Fibroblast of the aortic adventitia (primary cell): ENCODE measurements at places on chromosomes 7 and 10.

- DNase-seq, result no peak
Observed at GRCh38 chr10:35723992-35724391, 81.9 kb upstream of the FZD8 start.

DNA sequence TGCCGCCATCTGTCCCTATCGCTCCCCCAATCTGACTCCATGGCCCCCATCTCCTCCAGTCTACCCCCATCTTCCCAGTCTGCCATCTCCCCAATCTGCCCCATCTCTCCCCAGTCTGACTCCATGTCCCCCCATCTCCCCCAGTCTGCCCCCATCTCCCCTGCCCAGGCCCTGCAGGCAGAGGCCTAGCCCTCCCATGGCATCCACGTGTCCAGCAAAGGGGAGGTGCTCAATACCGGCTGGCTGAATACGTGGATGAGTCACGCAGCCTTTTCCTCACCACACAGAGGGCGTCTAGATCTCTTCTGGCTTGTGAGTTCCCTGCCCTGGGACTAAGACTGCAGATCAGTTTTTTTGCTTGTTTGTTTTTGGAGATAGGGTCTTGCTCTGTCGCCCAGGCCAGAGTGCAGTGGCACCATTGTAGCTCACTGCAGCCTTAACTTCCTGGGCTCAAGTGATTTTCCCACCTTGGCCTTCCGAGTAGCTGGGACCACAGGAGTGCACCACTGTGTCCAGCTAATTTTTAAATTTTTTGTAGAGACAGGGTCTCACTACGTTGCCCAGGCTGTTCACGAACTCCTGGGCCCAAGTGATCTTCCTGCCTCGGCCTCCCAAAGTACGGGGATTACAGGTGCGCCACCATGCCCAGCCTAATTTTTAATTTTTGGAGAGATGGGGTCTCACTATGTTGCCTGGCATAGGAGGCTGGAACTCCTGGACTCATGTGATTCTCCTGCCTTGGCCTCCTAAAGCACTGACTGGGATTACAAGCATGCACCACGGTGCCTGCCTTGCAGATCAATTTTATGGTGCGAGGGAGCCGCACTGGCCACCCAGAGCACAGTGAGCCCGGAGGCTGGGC, 15.3 kb upstream of the GPR146 start:
- peak; percentile 92 for DNase-seq

DNA sequence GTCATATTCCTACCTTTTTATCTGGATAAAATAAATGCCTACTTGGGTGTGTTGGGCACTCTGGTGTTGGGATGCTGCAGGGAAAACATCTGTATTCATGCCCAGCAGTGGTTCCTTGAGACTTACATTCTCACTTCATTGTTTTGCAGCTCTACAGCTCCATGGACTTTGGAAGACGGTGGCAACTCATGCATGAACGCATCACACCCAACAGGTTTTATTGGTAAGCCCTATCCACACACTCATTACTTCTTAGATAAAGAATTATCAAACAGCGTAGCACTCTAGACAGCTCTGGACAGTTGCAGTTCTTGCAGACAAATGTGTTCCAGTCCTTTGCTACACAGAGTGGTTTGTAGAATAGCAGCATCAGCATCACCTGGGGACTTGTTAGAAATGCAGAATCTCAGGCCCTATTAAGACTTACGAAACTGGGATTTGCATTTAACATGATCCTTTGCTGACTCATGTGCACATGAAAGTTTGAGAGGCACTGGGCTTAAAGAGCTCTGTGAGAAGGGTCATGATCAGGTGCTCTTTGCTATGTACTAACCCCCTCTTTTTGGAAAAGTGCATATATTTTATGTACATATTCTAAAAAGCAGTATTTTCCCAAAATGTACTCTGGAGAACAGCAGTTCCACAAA, 401.9 kb downstream of the SORCS3 start:
- no peak for DNase-seq

DNA sequence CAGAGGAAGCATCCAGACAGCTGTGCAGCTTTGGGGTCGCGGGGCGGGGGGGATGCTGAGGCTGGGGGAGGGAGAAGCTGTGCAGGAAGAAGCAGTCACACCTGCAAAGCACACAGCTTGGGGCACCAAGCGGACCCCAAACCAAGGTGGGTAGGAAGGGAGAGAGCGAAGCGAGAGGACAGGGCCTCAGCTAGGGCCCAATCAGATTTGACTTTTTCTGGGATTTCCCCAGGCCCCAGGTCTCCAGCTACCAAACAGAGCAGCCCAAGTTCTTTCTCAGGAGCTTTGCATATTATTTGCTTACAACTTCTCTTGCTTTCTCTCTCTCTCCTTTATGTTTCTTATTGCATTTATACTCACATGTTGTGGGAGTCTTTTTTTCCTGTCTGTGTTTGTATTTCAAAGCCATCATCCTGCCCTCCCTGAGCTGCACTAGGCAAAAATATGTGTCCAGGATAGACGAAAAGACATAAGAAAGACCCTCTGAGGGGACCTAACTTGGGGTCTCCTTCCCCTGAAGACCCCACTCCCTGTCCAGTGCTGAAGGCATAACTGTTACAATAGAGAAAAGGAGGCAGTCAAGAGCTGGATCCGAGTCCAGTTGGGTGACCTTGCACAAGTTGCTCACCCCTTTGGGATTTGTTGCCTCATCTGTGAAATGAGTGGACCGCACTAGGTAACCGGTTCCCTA, 50.6 kb upstream of the SMNDC1 start:
- no peak for DNase-seq

DNA sequence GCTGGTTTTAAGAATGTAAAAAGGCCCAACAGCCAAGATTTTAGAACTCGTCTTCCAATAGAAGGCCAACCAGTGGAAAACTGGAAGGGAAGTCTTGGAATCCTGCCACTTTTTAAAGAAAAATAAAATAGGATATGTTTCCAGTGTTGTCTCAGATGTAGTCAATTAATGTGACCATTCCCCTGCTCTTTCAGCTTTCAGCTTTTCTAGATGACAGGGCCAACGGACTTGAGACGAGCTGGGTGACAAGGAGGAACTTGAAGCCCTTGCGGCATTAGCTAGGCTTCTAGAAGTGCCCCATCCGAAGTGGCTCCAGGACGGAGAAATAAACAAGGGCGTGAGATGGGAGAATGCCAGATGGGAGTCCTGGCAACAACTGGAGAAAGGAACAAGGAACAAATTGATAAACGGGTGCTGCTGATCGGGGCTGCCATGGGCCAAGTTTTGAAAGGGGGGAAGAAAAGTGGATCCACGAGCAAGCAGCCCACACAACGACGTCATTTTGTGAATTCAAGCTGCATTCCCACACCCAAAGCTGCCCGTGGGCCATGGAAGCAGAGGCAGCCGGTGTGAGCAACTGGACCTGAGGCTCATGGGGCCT, 42.3 kb downstream of the CTBP2 start:
- DNase-seq, result peak; percentile 74

DNA sequence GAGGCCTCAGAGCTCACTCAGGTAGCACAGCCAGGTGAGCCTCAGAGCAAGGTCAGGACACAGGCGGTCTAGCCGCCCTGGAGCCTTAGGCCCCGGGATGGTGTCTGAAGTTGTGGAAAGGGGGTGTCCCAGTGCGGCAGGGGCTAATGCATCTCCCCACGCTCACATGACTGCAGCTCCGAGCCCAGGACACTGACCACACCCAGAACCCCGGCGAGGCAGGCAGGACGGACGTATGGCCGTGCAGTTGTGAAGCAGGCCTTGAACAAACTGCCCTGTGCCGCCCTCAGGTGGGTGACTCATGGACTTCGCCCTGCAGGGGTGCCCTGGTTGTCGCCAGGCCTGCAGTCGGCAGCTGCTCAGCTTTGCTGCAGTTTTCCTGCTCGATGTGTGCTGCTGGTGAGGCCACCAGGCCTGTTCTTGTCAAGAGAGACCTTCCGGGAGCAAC, 5.0 kb upstream of the PRKAR1B start:
- DNase-seq, result no peak

DNA sequence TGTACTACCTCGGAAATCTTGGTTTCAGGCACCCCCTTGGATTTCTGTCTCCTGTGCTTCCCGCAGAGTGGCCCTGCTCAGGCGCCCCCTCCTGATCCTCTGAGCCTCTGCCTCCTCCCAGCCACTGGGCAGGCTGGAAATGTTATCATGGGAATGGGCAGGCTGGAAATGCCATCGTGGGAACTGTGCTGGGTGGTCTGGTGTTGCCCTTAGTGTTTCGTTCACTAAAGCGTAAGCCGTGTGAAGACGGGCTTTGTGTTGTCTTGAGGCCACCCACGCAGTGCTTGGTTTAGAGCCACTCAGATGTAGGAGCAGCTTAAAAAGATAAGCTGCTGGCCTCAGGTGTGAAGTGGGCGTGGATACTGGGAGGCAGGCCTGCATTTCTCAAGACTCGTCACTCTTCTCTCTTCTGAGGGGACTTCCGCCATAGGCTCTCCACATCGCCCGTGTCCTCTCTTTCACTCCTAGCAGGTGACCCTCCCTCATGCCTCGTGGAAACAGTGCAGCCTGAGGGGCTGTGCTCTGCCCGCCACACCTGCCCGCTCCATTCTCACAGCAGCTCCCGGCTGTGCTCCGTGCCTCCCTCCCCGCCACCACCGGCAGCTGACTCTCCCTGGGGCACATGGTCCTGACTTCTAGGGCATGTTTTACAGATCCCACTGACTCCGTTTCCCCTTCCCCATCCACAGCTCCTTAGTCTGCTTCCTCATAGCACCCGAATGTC, 28.5 kb downstream of the PPP2R2D start:
- DNase-seq, result no peak

GRCh38 chr7:155979566-155979965, 167.3 kb upstream of the SHH start:
- no peak for DNase-seq

GRCh38 chr7:51310131-51310583, 6.5 kb downstream of the COBL start:
- DNase-seq, result no peak

DNA sequence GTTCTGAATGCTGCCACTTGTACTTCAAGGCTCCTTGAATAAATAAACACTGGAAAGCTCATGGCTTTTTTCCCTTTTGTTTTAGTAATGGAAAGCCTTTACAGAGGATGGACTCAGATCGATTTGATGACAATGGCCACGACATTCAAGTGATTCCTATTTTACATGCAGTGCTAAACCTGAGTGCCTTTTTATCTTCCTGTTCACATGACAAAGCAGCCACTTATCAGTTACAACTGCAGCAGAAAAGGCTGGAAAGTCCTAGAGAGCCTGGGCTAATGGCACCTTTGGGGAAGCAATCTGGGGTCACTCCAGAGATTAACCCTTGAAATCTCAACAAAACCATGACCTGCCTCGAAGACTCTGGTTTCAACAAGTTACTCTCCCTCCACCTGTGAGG, 249.0 kb upstream of the AUTS2 start:
- DNase-seq, result no peak

DNA sequence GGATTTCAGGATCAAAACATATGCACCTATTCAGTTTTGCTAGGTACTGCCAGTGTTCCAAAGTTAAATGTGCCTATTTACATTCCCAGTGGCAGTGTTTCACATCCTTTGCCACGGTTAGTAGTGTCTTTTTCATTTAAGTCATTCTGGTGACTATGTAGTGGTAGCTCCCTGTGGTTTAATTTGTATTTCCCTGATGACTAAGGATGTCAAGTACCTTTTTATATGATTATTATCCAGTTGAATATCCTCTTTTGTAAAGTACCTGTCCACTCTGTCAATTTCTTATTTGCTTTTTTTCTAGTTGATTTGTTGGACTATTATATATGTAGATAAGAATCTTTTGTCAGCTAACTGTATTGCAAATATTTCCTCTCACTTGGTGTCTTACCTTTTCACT, 45.1 kb downstream of the TMEM60 start:
- DNase-seq, result no peak

DNA sequence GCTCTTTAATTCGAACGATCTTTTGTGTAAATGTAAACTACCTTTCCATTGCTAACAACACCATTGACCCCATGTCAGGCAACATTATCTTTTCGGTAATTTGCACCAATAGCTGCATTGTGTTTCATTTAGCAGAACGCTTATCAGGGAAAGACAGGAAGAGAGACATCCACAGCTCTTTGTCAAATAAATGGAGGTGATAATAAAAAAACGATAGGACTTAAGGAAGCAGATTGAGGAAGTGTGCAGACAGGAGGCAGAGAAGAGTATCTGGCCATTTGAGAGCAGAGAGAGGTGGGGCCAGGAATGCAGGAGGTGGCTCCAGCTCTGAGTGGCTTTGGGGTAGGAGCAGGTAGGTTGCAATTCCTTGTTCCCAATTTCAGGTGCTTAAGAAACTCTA, 37.5 kb upstream of the ADARB2 start:
- DNase-seq, result no peak

DNA sequence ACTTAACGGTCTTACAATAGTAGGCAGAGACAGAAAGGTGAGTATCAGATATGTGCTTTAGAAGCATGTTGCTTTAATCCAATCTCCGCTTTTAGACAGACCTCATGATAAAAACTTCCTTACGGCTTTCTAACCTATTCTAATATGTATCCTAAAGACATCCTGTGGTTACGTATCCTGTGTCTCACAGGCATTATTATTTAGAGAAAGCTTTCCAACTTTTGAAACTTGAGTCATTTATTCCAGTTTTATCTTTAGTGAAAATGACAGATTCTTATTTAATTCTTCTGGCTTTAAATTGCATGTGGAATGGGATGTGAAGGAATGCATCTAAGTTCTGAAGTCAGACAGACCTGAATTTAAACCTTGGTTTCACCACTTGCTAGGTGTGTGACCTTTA, 118.9 kb downstream of the OTUD1 start:
- DNase-seq, result peak; percentile 64

DNA sequence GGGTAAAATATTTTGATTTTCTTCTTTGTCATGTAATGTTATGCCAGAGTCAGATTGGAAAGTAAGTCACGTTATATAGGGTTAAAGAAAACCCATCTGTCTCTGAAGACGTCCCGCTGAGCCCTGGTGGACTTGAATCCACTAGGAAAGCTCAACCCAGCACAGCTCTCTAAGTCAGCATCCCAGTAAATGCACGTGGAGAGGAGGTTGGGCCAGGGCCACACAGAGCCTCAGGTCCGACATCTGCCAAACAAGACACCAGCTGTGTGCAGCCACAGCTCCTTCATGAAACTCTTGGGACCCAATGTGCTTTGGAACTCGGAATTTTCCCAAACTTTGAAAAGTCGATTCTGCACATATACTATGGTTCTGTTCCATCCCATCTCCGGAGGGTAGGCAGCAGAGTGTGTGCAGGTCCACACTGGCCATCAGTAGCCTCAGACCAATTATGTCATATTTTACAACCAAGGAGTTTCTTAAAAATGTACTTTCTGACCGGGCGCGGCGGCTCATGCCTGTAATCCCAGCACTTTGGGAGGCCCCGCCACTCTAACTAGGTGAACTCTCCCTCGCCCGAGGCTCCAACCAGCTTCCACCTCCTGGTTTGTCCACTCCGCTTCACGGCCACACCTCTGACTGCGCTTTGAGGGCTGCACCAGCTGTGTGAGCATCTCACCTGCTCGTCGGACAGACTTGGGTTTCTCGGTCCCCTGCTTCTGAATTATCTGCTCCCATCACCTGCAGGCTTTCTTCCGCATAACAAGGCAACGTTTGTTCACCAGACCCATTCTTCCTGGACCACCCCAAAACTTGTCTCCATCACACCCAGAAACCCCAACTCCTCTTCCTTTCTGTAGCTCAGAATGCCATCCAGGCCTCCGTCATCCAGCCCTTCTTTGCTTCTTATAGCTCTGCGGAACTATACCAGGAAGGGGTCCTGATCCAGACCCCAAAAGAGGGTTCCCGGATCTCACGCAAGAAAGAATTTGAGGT, 29.7 kb upstream of the DNAJB6 start:
- no peak for DNase-seq
